ENCODE measurements at places on chromosomes 12 and 14.

DNA sequence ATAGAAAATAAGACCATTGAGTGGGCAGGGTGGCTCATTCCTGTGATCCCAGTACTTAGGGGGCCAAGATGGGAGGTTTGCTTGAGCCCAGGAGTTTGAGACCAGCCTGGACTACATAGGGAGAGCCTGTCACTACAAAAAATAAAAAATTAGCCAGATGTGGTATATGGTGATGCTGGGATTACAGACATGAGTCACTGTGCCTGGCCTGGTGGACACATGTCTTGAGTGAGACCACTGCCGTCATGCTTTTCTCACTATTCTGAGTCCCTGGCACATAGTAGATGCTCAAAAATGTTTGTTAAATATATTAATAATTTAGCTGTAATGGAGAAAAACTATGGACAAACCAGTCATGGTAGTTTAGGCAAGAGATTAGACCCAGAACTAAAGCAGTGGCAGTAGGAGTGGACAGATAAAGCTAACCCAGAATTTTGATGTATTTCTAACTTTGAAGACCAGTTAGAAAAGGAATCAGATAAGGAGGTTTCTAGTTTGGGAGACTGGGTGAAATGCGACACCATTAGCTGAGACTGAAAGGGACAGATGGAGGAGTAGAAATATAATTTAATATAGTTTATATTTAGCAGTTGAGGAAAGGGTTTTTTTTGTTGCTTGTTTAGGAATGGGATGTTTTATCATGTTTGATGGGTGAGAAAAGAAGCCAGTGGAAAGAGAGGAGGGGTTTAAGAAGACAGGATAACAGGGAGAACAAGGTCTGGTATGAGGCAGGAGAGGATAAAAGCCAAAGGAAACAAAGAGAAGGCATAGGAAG, 7.4 kb upstream of the PTGES3 start:
- no peak for DNase-seq

GRCh38 chr12:60100160-60100559, 504.3 kb downstream of the SLC16A7 start:
- no peak for DNase-seq

GRCh38 chr14:95500772-95501401, 15.6 kb downstream of the SYNE3 start:
- DNase-seq = no peak

- no peak for DNase-seq
Observed at GRCh38 chr14:101333335-101334280, 227.7 kb upstream of the DIO3 start.

DNA sequence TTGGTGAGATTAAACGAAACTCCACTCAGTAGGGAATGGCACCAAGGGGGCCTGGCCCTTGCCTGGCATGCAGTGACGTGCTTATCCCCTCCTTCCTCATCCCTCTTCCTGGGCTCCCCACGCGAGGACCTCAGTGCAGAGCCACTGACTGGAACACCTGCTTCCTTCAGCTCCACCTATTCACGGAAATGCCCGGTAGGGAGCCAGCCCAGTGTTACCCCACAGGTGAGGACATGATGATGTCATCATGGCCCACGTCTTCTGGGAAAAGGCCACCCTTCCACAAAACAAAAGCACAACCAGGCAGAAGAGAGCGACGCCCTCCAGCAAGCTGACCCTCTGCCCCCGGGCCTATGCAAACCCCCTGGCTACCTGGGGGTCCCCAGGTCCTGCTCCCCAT, 42.1 kb downstream of the CCDC85C start:
- DNase-seq = no peak

DNA sequence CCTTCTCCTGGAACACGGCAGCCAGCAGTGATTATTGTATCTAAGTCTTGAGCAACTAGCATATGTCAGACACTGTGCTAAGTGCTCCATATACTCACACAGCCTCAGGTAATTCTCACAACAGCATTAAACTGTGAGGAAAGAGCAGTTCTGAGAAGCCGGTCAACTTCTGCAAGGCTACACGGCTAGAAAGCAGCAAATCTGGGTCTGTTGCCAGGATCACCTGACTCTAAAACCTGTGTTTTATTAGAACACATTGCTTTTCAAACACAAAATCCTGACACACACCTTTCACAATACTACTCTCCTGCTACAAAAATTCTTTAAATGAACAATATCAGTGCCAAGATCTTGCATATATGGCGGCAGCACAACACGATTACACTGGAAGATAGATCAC, 49.8 kb upstream of the CRACR2A start:
- DNase-seq = no peak

- DNase-seq = no peak
Observed at GRCh38 chr14:74472601-74473000, 20.5 kb downstream of the NPC2 start.

DNA sequence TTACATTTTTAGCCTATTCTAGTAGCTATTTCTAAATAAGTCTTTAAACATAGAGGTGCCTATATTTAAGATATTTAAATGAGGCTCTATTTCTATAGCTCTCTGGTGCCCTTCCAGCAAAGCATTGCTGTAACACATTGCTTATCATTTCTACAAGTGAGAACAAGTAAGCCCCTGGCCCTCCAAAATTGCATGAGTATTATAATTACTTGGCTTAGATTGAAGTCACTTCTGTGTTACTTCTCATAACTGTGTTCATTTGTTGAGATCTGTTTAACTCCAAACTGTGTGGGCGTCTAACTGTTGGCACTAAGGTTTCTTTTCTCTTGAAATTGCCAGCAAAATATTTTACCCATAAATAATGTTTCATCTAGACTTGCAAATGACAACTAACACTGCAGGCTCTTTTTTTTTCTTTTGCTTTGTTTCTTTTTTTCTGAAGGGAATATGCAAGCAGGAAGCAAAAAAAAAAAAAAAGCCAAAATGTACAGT, 66.5 kb downstream of the DAD1 start:
- no peak for DNase-seq

DNA sequence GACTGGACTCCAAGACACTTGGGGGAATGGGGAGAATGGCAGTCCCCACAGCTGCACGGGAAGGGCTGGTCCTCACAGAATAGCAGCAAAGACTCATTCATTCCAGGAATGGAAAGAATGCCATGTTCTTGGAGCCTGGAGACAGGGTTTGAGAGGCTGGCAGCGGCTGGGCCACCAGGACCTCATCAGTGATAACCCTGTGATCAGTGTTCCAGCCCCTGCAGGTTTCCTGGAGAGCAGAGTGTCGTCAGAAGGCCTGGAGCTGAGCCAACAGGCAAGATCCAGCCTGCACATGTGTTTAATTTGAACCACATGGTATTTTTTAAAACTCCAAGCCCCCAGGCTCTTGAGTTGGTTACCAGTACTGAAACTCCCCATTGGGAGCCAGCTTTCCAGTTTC, 11.3 kb downstream of the BDKRB1 start:
- no peak for DNase-seq

DNA sequence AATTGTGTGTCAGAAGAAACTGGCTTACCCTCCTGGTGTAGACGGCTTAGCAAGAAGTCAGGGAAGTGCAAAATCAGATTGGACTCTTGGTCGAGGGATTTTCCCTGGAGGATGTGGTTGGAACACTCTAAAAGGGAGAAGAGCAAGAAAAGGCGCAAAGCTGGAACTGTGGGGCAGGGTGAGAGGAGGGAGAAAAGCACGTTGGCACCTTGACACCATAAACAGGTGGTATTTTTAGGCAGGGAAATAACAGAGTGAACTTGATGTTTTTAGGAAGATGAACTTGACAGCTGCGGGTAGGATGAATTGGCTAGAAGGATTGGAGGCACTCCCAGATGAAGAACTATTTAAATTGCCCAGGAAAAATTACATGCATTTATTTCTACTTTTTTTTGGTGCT, 67.7 kb downstream of the HCAR2 start:
- DNase-seq = no peak

DNA sequence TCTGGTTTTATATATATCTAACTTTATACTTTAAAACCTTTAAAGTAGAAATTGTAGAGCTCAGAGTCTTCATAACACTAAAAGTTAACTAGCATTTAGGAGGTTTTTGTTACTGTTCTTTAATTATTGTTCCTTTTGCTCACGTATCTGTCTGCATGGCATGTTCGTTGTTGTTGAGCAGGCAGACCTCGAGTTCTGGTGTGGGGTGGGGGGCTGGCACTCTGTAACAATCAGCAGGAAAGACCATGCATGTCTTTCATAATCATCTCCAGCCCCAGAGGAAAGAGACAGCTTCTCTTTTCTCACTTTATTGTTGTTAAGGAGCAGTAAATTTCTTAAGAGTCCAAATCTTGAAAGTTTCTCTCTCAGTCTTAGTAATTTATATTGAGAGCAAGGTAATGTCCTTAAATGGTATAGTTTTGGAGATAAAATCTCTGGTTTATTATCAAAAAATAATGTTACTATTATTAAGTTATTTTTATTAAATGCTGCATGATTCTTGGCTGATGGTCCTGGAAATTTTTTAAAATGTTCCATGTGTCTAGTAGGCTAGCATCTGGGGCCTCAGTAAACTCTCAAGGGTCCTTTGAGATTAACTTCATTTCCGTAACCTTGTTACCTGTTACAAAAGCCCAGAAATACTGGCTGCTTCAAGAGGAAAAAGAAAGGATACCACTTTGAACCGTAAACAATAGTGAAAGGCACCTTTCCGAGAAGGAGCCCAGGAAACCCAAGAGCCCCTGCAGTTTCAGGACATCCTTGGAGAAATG, 30.3 kb downstream of the CKB start:
- no peak for DNase-seq

All from activated CD8-positive, alpha-beta memory T cell treated with anti-CD3 and anti-CD28 coated beads for 48 hours (primary cell).